NCI-H2029 (cell line): ENCODE measurements at places on chromosomes 3 and 15.

- DNase-seq = no peak
These were observed 212.1 kb downstream of the ADAMTS17 start for GRCh38 chr15:100129677-100130076.

GRCh38 chr15:26873846-26874245 is 7.0 kb downstream of the GABRA5 start:
- DNase-seq = no peak

DNA sequence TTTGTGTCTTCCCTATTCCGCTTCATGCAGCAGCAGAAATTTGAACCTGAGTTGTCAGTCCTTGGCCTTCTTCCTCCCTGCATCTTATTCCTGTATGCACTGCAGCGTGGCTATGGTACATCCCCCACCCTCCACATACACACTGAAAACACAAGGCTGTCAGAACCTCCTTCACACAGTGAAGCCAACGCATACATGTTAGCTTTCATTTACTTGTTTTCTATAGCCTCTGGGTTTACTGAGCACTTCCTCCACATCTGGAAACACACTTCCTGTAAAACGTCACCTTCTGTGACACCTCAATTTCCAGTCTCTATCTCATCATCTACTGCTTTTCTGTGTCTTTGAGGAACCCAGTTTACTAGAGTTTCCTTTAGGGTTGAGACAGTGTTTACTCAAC is 47.0 kb downstream of the SUSD5 start:
- DNase-seq = peak; percentile 42

- no peak for DNase-seq
These were observed 38.6 kb downstream of the CNTN3 start for GRCh38 chr3:74575857-74576256.

GRCh38 chr3:62007036-62007435 is 366.3 kb downstream of the FEZF2 start:
- no peak for DNase-seq

- no peak for DNase-seq
These were observed 99.9 kb downstream of the CD200R1L start for GRCh38 chr3:112746675-112747280.

DNA sequence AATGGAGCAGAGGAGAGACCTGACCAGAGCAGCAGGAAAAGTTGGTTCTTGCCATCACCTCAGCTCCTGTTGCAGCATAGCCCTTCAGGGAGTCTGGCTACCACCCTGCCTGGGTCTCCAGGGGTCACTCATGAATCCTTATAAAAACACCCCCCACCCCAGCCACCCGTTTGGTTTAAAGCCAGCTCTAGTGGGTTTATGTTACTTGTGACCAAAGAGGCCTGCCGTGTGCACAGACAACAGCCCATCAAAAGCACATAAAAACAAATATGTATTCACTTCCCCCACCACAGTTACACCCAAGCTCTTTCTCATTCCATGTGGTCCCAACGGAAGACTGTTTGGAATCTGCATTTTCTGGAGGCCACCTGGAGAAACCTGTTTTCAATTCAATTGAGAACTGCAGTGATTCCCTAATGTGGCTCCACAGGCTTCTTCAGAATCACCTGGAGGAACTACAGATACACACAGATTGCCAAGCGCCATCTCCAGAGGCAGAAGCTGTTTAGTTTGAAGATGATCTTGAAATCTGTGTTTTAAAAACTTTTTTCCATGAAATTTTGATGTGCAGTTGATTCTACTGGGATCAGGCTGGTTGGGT is 13.8 kb downstream of the FOXL2 start:
- no peak for DNase-seq

GRCh38 chr15:78944669-78945407 is at the start of gene CTSH:
TSS of gene CTSH (minus strand) at chr15:78945046. CDS start at chr15:78944981, 65 bp downstream.
- DNase-seq = peak; percentile 44

DNA sequence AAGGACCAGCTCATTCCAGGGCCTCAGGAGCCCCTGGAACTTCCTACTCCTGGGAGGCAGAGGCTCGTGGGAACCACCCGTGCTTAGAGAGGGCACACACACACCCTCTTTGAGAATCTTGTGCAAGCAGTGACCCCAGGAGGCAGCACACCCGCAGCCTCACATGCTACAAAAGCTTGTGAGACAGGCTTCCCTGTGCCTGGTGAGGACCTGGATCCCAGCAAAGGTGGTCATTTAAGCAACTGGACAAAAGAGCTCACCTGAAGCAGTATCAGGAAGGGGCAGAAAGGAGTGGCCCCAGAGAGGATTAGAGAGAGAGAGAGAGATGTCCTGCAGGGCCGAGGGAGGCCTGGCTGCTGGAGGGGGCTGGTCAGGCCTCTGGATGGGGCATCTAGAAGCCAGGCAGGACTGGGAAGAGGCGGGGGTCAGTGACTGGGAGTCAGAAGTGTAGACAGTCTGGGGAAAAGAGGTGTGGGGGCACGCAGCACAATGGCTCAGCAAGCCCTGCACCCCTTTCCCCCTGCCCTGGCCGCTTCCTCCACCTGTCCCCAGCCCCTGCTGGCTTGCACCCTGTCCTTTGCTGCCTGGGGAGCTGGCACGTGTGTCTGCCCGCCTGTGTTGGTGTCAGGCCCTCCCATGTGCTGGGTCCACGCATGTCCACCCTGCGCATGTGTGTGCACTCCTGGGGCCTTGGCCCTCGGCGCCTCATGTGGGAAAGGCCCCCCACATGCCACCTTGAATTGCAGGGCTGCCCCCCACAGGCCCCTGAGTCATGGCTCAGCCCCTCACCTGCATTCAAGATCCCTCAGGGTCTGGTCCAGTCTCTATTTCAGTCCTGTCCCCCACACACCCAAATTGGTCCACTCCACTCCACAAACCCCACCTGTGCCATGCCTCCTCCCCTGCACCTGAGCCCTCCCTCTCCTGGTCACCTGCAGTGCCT is 36.9 kb downstream of the TSPAN3 start:
- no peak for DNase-seq

DNA sequence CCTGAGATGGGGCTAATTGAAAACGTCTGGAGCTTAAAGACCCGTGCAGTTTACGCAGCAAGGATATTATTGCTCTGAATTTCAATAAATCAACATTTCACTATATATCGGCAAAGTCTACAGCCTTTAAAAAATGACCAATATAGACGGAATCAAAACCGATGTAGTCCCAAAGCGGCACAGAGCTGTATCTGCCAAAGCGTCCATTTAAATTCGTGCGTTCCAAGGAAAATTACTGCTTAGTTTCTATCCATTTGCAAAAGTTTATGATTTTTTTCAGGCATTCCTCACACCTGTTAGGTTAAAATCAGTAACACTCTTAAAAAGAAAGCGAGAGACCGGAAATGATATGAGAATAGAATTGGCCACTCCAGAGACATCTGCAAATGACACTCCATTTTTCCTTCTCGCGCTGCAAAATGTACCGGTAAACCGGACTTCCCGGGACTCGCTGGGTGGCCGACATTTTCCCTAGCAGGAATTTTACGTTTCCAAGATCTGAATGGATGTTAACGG is 777 bp upstream of the EIF4A2 start:
- no peak for DNase-seq

GRCh38 chr3:135691240-135691639 is 274.3 kb upstream of the PPP2R3A start:
- no peak for DNase-seq

GRCh38 chr3:146590521-146590920 is 14.6 kb downstream of the PLSCR5 start:
- DNase-seq = no peak

DNA sequence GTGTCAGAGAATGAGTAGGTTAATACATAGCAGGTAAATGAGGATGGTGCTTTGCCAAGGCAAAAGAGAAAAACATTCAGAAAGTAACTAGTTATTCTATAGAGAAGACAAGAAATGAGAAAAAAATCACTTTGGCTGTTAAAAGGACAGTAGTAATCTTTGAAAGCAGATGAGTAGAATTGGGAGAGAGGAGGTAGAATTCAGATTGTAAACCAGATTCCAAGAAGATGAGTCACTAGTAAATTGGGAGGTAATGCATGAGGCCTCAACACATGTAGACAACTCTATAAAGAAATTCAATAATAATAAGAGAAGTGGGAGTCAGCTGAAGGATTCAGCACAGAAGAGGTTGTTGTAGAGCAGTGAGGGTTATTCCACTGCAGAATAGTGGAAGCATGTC is 81.4 kb downstream of the MBNL1 start:
- DNase-seq = no peak

DNA sequence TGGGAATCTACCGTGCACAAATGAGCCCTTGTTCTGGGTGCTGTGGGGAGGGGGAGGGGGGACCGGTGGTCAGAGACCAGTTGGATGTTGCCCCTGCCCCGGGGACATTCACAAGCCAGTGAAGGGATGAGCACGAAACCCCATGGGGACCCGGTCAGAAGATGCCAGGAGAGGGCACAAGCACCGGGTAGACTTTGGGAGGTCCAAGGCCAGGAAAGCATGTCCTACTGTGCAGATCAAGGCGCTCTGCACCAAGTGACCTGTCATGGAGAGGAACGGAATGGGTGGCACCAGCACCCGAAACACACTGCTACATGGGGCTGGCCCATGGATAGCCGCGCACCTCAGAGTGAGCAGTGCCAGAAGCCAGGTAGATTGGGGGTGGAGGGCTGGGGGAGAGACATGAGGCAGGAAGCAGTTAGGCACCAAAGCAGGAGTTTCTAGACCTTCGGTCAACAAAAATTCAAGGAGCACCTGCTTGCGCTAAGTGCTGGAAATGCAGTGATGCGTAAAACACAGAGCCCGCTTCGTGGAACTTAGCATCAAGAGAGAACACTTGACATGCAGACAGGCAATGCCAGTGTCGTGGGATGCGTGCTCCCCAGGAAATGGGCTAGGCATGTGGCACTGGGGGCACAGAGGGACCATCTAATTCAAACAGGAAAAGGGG is 99.1 kb downstream of the CPN2 start:
- peak; percentile 77 for DNase-seq

GRCh38 chr3:152893647-152894046 is 58.7 kb downstream of the P2RY1 start:
- no peak for DNase-seq

- no peak for DNase-seq
These were observed 20.6 kb upstream of the VEPH1 start for GRCh38 chr3:157523814-157524213.

GRCh38 chr3:187445356-187445755 is 77.2 kb downstream of the RTP4 start:
- DNase-seq = no peak

DNA sequence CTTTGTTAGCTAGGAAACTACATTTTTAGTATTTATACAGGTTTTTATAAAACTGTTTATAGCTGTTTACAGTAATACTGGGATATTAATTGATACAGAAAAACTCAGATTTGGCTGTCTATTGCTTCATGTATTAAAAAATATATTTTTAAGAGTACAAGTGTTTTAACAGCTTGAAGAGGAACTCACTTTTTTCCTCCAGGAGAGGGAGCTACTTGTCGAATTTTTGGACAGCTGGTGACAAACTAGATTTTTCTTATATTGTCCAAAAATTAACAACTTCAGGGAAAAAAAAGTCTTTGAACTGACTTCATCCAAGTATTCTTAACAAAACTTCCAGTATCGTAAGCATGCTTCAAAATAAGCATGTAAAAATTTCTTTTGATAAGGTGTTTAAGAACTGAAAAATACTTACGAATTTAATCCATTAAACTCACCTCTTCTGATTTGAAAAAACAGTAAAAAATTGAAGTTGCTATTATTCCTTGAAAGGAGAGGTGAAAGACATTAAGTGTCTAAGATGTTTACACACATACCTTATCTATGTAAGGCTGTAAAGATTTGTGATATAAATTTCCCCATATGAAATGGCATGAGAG is 4.0 kb downstream of the DIPK2A start:
- no peak for DNase-seq

GRCh38 chr3:15462451-15462850 is 35.1 kb downstream of the EAF1 start:
- DNase-seq = no peak

DNA sequence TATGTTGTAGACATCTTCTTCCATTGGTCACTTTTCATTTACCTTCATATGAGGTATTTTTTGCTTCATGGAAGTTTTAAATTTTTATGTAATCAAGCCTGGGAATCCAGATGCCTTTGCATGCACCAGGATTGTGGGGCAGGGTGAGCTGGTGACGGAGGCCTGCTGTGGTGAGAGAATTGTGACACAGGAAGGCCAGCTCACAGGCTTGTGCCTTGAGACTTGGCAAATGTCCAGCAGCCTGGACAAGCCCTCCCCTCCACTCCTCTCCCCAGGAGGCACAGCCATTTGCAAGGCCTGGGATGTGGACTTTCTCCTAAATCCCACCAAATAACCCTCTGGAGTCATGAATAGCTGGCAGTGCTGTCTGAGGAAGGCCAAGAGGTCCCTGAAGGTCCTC is 67.4 kb downstream of the RHCG start:
- no peak for DNase-seq

DNA sequence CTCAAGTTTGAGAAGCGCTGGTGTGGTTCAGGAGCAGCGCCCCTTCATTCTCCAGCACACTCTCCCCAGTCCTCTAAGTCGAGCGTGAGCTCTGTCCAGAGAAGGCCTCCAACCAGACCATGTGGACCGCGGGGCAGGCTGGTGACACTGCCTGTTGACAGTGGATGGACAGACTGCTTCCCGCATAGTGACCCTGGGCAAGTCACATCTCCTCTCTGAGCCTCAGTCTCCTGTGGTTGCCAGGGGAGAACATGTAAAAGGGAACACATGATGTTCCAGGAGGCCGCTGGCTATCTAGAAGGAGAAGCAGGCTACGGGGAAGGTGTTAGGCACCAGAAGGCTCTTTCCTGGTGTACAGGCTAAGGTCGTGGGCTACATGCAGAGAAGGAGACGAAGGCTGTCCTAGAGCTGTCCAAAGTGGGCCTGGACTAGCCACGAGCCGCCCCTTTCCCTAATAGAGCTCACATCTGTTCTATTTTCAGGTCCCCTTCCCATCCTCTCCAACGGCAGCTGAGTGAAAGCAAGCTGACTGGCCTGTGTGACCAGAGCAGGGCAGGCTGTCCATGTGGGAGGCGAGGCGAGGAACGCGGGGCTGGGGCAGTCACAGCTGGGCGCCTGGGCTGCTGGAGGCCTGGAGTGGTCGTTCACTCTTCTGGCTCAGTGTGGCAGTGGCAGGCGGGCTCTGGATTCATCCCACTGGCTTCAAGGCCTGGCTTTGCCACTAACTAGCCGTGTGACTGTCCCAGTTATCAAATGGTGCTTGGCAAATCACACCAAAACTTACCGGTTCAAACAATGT is 11.1 kb downstream of the ISG20 start:
- no peak for DNase-seq

- DNase-seq = no peak
These were observed 39.3 kb downstream of the RHCG start for GRCh38 chr15:89457086-89457485.

- DNase-seq = no peak
These were observed 136.6 kb downstream of the TMCC1 start for GRCh38 chr3:129756871-129757270.

- no peak for DNase-seq
These were observed 617.6 kb upstream of the UBE2E2 start for GRCh38 chr3:22585504-22585903.

- DNase-seq = no peak
These were observed 37.4 kb upstream of the KCNMB2 start for GRCh38 chr3:178498871-178499270.

DNA sequence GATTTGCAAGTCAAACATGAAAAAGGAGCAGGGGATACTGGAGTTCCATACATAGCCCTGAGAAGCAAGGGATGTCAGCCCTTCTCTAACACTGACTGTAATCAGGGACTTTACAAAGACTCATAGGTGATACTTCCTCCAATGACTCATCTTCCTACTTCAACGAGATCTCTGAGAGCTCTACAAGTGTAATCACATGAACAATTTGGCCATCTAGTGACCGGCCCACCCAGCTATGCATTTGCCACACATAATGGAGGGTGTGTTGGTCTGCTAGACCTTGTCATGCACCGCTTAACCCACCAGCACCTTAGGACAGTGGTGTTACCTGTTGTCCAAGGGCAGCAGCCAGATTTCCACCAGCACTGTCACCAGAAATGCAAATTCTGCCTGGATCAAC is 75.3 kb downstream of the NCEH1 start:
- DNase-seq = peak; percentile 72

- DNase-seq = peak; percentile 79
These were observed 131.6 kb downstream of the NLGN1 start for GRCh38 chr3:173529062-173529711.
